ENCODE measurements at places on chromosomes 1 and 21.

- no peak for DNase-seq
Observed at GRCh38 chr1:67110352-67110751, 24.4 kb downstream of the C1orf141 start.

GRCh38 chr1:56199956-56200355 is 379.4 kb downstream of the PLPP3 start:
- no peak for DNase-seq

- no peak for DNase-seq
Observed at GRCh38 chr1:244727871-244728474, 75.0 kb downstream of the DESI2 start.

DNA sequence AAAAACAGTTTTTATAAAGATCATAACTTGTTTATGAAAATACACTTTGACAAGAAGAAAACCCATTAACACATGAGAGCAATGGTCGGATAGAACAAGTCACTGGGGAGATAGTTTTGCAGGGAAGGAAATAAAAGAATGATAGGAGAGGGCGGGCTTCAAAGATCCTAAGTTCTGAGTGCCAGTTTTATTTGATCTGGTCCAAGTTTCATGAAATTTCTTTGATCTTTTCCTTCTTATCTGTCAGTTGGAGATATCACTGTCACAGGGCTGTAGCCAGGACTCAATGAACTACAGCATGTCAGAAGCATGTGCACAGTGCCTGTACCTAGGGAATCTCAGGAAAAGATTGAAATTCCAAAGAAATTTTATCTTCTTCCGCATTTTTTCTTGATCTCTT is 36.5 kb downstream of the CHRM3 start:
- no peak for DNase-seq

GRCh38 chr1:178931858-178932551 is 61.1 kb upstream of the ANGPTL1 start:
- DNase-seq = no peak

GRCh38 chr21:15211491-15212133 is 146.8 kb upstream of the NRIP1 start:
- no peak for DNase-seq

DNA sequence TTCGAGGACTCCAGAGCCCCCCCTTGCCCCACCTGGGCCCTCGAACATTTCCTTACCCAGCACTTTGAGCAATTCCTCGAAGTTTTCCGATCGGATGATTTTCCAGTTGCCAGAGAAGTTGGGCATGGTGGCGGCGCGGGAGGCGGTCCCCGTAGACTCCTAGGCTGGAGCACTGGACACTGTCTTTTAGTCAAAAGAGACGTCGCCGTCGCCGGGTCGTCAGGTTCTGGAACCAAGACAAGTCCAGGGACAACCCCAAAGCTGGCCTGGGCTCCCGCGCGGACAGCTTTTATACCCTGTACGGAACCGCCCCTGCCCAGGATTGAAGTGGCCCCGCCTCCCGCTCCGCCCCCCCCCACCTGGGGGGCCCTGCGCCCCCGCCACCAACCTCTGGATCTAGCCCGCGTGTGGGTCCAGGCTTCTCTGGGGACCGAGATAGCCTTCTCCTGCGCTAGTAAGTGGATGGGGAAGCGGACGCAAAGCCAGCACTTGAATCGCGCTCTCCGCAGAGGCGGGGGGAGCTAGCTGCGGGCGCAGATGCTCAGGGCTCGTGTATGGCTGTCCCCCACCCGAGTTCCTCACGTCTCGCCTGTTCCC is at the start of gene CRABP2:
Gene CRABP2 (minus strand): TSS at position 263 of the 597 bp plus-strand sequence. CDS start 137 bp downstream, at position 126.
- DNase-seq = no peak

DNA sequence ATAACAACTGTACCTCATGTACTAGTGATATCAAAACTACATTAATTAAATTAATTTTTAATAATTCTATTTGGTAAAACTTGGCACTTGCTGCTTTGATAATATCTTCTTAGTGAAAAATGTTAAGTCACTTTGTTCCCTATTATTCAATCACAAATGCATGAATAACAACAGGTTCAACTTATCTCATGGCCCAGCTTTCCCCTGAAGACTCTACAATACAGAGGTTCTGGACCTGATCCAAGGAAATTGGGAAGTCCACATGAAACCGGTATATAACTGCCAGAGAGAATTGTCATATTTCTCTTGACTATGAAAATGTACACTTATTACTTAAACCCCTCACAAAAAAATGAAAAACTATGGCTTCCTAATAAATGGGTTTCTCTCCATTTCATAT is 33.9 kb upstream of the PTPRC start:
- DNase-seq = no peak

DNA sequence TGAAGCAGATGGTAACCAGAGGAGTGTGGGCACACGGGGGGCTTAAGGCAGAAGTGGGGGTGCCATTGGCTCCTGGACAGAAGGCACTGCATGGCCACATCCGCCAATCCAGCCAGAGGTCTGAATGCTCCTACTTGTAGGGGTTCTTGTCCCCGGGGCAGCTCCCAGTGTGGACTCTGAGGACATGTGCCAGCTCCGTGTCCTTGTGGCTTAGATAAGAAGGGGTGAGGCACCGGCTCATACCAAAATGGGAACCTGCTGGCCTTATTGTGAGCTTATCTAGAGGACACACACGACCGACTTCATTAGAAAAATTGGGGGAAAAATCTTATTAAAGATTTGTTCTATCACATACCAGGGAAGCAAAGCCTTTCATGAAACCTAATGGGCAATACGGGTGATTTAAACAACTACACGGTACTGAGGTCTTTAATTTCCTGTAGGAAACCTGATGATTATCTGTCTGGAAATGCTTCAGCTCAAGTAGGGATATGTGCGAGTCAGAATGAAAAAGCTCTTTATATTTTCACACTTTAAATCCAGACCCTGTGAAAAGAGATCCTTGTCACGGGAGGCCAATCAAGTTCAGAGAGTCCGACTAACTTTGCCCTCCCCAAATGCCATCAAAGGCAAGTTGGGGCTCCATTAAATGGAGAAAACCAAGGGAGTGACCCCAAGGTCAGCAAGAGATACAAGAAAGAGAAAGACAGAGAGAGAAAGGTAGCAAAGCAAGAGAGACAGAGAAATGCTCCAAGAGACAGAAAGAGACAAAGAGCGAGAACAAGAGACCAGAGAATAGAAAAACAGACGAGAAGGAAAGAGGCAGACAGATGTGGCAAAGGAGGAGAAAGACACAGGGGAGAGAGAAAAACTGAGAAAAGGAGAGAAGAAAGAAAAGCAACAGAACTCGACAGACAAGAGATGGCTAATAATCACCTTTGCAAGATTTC is 14.1 kb upstream of the KCNN3 start:
- DNase-seq = no peak

DNA sequence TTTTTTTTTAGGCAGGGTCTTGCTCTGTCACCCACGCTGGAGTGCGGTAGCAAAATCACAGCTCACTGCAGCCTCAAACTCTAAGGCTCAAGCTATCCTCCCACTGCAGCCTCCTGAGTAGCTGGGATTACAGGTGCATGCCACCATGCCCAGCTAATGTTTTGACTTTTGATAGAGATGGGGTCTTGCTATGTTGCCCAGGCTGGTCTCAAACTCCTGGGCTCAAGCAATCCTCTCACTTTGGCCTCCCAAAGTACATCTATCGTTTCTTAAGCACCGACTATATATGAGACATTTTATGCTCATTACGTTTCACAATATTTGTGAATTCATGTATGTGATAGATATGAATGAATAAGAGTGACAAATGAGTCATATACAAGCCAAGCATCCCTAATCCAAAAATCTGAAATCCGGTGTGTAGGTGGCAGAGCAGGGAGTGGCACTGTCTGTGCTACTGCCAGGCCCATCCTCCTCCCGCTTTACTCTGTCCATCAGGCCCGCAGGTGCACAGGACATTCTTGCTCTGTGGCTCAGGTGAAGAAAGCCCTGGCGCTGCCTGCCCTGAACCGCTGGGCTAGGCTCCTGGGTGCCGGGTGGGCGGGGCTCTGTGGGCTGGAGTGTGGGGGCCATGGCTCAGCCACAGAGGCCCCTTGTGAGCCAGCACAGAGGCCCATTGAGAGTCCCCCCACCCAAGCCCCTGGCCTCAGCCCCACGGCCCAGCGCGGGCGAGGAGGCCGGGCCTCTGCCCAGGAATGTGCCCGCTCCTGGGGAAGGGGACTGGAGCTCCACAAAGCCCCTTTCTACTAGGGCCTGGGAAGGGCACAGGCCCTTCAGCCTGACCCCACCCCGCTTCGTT is 45.3 kb downstream of the HSPG2 start:
- DNase-seq = no peak

GRCh38 chr1:226279498-226279897 is 29.5 kb downstream of the LIN9 start:
- DNase-seq = no peak

- no peak for DNase-seq
Observed at GRCh38 chr1:79663916-79664315, 657.4 kb upstream of the ADGRL4 start.

GRCh38 chr1:80918380-80918779 is 882.4 kb upstream of the ADGRL2 start:
- no peak for DNase-seq

DNA sequence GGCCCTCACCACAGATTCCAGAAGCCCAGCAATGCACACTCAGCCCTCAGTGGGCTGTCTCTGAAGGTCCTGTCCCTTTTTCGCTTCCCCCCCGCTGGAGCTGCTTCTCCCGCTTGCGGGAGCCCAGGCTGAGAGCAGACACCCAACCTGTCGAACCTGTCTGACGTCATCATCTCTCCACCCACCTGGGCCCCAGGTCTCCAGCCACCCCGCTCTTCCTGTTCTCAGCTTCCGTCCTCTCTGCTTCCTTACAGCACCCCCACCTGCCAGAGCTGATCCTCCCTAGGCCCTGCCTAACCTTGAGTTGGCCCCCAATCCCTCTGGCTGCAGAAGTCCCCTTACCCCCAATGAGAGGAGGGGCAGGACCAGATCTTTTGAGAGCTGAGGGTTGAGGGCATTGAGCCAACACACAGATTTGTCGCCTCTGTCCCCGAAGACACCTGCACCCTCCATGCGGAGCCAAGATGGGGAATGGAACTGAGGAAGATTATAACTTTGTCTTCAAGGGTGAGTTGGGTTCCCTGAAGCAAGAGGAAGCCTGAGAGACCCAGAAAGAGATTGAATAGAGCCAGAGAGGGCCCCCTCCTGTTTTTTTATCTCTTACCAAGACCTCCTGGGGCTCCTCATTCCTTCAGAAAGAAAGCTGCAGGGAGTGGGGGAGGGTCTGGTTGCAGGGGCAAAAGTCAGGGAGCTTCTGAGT is at the start of gene RAB25:
Gene RAB25 (plus strand): TSS at position 224 of the 700 bp plus-strand sequence. CDS start 241 bp downstream, at position 465.
- DNase-seq = no peak

DNA sequence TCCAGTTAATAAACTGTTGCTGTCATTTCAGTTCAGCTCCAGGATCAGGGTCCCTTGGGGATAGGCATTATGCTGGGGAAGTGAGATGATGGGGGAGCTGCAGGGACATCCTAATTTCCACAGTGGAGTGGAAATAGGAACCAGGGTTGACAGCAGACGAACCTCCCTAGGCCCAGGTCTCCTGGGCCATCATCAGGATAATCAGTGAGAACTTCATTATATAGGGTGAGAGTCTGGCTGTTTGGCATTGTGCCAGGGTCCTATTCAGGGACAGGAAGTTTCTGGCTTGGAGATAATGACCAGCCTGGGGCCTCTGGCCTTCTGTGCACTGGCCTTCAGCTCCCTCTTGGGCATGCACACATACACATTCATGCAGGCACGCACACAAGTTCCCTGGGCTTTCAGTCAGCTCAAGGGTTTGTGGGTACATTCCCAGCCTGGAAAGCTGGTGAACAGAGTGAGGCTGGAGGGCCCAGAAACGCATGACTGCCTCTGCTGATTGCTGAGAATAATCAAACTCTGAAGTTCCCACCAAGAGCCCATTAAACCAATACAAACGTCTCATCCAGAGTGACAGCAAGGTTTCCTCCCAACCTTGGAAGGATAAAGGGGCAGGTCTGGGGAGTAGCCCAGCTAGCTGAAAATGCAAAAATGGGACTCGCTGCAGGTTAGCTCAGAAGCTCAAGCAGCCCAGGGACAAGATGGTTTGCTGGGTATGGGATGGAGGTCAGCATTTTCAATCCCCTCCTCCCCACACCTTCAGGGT is 13.9 kb upstream of the LRIG2 start:
- no peak for DNase-seq

DNA sequence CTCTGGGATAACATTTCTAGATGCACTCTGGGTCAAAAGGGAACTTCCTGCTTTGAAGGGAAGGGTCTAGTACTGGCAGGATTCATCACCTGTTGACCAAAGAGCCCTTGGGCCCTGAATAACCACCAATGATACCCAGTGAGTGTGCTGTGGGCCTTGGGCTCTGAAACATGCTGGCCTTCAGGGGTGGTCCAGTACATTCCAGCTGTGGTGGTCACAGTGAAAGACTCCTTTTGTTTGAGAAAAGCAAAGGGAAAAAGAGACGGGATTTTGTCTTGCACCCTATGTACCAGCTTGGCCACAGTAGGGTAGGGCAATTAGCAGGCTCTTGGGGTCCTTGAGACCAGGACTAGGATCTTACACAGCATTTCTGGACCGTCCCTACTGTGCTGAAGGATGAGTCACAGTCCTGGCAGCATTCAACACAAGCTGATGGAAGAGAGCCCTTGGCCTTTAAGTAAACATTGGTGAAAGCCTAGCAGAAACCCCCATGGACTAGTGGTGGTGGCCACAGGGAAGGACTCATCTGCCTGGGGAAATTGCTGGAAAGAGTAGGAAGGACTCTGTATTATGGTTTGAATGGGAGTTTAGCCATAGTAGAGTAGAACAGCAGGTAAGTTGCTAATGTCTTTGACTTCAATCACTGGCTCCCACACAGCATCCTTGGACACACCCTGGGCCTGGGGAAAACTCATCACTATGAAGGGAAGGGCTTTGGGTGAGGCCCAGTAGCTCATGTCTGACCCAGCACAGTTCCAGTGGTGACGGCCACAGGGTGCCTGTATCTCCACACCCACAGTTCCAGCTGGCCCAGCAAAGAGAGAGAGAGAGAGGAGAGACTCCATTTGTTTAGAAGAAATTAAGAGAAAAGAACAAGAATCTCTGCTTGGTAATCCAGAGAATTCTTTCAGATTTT is 87.5 kb downstream of the COL24A1 start:
- no peak for DNase-seq

DNA sequence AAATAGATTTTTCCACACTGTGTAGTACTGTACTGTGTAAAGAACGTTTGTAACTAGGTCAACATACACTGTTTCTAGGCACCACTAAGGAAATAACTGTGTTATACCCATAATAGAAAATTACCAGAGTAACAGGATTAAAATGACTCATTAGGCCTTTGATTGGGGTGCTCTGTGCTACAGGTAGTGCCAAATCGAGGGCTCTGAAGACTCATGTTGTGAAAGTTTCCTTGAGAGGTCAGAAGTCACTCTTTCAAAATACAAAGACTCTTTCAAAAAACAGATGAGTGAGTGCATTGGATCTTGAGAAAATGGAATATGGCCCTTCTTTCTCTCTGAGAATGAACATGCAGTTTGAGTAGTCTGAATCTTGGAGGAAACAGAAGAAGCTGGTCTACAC is 143.0 kb downstream of the MRPL39 start:
- DNase-seq = no peak
